NCI-H1436 treated with DMSO at 0.1 percent for 48 hours (cell line): ENCODE measurements at places on chromosomes 3 and 15.

- DNase-seq = no peak
Measured at GRCh38 chr15:84889313-84889990, 5.0 kb downstream of the SLC28A1 start.

- no peak for DNase-seq
Measured at GRCh38 chr3:176041812-176042211, 1155.5 kb downstream of the TBL1XR1 start.

DNA sequence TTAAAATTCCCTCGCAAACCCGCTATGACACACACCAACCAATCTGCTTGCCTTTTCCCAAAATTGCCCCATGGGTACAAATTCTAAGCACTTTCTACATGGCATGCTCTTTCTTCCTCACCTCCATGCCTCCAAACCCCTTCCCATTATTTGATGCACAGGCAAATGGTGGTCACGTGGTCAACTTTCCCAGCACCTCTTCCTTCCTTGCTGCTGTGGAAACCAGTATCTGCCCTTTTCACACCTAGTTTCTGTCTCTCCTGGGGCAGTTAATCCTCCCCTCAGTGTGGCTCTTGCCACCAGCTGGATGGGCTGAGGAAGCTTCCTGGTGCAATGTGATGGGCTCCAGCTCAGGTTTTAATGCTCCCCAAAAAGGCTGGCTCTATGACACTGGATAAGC is 38.4 kb upstream of the ST8SIA2 start:
- no peak for DNase-seq

- DNase-seq = no peak
Measured at GRCh38 chr3:175121225-175121624, 262.1 kb downstream of the NAALADL2 start.

DNA sequence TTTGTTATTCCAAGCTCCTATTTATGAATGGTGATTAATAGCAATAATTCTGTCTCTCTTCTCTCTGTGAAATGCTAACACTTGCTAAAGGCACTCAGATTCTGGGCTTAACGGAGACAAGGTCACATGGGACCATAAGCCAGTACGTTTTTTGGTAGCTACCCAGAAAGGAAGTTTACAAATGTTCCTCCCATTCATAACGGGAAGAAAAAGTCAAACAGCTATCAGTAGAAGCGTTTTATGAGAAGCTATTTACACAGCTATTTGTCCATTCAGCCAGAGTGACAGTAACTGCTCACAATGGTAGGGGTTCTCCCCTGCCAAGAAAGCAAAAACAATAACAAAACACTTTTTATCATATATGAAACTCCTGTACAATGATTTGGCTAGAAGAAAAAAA is 51.5 kb downstream of the ZMAT3 start:
- no peak for DNase-seq

- no peak for DNase-seq
Measured at GRCh38 chr15:38714309-38715072, 149.9 kb upstream of the RASGRP1 start.

DNA sequence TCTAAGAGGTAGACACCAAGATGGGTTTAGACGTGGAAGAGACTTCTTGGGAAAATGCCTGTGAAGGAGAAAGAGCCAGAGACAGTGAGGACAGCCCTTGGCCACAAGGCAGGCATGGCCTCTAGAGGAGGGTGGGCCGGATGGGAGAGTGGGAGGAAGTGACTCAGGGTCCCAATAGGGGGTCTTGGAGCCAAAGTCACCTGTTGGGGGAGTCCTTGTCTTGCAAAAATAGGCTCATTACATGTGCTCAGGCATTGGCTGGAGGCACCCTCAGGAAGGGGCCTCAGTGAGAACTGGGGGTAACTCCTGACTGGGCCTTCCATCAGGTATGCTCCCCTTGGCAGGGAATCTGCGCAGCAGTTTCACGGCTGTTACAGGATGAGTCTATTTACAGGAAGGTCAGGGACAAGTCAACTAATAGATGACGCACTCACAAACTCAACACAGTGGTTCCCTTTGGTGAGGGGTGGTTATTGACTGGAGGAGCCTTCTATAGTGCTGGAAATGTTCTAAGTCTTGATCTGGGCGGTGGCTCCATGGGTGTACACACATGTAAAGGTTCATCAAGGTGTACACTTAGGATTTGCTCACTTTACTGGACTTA is 259.6 kb downstream of the XXYLT1 start:
- no peak for DNase-seq
